ENCODE measurements at places on chromosomes 13 and 19.
A peak's percentile ranks its signal among the peaks of the same experiment; 100 is the strongest.

GRCh38 chr19:50968716-50969412 is 527 bp downstream of the KLK6 start:
- no peak for DNase-seq

DNA sequence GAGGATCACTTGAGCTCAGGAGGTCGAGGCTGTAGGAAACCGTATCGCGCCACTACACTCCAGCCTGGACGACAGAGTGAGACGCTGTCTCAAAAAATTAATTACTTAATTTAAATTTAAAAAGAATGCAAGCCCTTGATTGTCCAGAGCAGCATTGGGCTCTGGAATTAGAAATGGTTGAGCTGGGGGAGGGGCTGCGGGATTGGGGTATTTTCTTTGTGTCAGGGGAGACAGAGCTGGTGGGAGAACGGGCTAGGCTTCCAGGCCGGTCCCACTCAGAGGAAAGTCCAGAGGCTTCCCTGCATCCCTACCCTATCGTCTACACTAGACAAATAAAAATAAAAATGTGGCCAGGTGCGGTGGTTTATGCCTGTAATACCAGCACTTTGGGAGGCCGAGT is 2.2 kb upstream of the RAB3A start:
- DNase-seq = peak; percentile 34

- no peak for DNase-seq
Measured at GRCh38 chr19:34104096-34104495, 68.2 kb upstream of the LSM14A start.

DNA sequence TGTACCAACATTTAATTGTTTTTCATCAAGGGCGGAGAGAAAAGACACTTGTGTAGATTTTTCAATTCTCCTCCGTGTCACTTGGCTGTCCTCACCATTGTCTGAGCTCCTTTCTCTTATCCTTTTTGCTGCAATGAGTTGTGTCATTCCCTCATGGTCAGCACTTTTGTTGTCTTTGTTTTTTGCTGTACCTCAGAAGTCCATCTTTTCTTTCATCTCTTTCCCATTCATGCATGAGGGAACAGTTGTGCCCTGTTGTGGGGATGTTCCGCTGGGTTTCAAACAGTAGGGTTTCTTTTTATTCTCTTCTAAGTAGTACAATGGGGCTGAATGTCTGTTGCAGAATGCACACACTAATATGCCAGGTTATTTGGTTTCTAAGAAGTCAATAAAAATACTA is 222.6 kb downstream of the TM9SF2 start:
- no peak for DNase-seq

DNA sequence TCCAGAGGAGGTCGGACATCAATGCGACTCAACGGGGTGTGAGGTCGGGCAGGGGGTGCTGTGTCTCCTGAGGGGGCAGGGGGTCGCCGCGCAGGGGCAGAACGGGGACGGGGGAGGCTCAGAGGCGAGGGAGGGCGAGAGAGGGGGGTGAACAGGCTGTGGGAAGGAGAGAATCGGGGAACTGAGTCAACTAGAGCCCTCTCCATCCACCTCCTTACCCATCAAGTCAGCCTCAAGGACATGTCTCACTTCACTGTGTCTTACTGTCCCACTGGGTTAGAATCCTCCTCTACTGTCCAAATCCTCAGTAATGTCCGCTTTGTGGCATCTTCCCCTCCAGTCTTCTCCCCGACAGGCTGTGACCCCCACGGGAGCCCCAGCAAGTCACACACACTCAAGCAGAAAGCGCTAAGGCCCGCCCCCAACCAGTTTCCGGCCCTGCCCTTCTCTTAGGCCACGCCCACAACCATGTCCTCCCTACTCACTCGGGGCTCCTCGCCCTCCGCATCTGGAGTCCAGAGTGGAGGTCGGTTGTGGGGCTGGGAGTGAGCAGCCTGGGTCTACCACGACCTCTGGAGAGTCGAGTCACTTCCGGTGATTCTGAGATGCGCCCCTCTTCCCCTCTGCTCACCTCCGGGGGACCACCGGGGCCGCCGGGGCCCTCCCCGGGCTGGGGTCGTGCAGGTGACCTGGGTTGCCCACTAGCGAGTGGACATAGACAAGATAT is 9.3 kb downstream of the PLEKHA4 start:
- peak; percentile 87 for DNase-seq

- no peak for DNase-seq
Measured at GRCh38 chr13:98685146-98685545, 67.3 kb downstream of the SLC15A1 start.

DNA sequence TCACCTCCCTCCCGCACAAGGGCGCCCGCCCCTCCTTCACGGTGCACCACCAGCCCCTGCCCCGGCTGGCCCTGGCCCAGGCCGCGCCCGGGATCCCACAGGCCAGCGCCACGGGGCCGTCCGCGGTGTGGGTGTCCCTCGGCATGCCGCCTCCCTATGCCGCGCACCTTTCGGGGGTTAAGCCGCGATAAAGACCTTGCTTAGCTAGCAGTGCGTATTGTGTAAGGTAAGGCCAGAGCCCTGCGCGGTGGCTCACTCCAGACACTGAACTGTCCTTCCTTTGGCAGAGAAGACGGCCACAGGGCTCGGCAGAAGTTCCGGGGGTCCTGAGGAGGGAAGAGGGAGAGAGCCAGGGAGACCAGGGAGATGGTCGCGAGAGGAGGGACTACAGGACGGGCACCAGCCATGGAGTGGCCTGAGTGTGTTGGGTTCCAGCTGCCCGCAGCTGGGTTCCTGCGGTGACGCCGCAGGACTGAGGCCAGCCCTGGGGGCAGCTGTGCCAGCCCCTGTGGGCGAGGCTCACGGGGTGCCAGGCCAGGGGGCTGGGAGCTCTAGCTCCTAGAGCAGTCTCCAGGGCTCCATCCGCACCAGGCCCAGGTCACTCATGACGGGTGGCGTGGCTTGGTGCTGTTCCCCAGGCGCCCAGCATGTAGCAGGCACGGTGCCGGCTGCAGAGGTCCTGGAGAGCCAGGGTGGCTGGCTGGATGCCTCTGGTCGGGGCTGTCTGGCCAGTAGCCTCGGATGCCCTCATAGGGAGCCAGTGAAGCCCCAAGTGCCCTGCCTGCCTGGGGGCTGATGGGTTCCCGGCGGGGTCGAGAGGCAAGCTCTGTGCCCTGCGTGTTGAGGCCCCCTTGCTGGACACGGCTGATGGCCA is 7.7 kb downstream of the PLEKHJ1 start:
- DNase-seq = no peak
